ENCODE measurements at places on chromosomes 4 and X. TPM values are rescaled to one million over a fixed set of nuclear protein-coding genes. Genes with fewer than 3 reads are reported as not detected.

- peak; percentile 83 for DNase-seq
Measured at GRCh38 chr4:2261110-2261852, 628 bp downstream of the MXD4 start.

DNA sequence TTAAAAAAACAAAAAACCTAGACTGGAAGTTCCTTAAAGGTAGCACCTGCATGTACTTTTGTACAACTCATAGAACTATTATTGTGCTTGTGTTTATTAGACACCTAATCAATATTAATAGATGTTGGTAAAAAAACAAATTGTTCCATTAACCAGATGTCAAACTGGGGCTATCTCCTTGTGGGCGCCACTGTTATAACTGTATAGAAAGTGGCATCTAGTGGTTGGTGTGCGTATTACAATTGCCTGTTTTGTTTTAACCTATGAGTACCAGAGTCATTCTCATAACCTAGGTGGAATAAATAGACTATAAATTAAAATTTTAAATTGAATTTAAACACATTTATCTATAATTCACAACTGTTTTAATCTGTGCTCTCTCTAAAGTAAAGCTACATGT, 97.4 kb downstream of the COL4A5 start:
- DNase-seq: no peak

ANKRD50 gene
- total RNA-seq: 47.2 TPM

FAM47A gene
- total RNA-seq: not detected

DNA sequence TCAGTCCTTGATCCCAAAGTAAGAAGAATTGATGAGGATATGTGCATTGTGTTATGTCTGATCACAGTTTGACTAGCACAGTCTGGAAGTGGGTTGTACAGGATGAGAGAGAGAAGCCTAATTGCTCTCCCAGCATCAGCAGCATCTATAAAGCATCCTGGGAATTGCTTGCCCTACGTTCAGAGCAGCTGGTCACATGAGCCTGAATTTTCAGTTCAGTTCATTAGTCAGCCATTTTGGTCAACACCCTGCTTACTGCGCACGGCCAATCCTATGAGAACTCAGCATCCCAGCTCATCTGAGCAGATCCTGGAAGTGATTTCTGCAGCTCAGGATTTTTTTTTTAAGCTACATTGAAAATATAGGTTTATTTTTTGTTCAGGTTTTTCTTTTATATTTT, at the start of gene RUFY3:
TSS of gene RUFY3 (plus strand) at position 218 of the 400 bp plus-strand sequence. CDS start 610 bp downstream, outside the sequence.
- no peak for DNase-seq

GRCh38 chr4:80201252-80202151, 4.2 kb downstream of the PRDM8 start:
- no peak for DNase-seq

PLP1 gene
- 1.2 TPM for total RNA-seq

GRCh38 chr4:29653221-29653620, 1066.9 kb upstream of the PCDH7 start:
- no peak for DNase-seq

- no peak for DNase-seq
Measured at GRCh38 chr4:15488136-15488535, 18.5 kb downstream of the CC2D2A start.

DNA sequence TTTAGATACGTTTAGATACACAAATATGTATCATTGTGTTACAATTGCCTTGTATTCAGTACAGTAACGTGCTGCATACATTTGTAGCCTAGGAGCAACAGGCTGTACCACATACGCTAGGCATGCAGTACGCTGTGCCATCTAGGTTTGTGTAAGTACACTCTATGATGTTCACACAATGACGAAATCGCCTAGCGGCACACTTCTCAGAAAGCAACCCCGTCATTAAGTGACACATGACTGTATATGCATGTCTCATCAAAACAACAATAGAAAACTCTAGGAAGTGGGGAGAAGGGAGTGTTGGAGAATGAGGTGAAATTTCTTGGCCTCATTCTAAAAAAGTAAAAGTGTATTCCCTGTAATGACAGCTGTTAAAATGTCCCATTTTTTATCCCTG, 32.7 kb downstream of the CCDC149 start:
- no peak for DNase-seq

- no peak for DNase-seq
Measured at GRCh38 chr4:88938138-88938537, 118.8 kb downstream of the FAM13A start.

- no peak for DNase-seq
Measured at GRCh38 chr4:158945529-158946108, 157.3 kb upstream of the RAPGEF2 start.

GRCh38 chr4:86338989-86339388, 20.9 kb downstream of the MAPK10 start:
- DNase-seq: no peak

SPACA5 gene
- total RNA-seq: not detected

DNA sequence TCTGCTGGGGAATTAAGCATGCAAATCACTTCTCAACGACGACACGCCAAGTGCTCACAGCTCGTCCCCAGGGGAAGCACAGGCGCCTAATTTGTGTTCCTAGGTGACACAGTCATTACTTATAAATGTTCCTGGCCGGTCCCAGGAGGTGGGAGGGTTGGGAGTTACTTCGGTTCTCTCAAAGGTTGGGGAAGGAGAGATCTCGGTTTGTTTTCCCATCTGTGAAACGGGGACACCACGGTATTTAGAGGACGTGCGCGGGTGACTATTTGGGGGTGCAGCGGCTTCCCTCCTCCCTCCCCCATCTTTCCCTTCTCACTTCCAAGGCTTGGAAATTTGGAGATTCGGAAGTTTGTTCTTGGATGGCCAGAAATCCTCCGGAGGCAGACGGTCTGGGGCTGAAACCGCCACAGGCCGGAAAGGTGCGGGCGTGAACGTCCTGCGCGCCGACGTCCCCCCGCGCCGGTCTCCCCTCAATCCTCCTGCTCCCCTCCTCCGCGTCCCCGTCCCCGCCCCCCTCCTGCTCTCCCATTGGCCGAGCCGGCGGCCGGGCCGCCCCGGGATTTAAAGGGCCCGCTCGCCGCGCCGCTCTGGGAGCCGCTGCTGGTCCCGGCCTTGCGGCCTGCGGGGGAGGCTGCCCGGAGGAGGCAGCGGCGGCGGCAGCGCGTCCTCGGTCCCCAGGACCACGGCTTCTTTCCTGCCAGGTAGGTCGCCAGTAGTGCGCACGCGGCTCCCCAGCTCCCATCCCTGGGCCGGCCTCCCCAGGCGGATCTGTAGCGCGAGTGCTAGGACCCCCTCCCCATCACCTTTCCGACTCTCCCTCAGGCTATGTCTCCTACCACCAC, at the start of gene PORCN:
TSS of gene PORCN (plus strand) at position 593 of the 845 bp plus-strand sequence. CDS start 829 bp downstream, outside the sequence.
- no peak for DNase-seq

DNA sequence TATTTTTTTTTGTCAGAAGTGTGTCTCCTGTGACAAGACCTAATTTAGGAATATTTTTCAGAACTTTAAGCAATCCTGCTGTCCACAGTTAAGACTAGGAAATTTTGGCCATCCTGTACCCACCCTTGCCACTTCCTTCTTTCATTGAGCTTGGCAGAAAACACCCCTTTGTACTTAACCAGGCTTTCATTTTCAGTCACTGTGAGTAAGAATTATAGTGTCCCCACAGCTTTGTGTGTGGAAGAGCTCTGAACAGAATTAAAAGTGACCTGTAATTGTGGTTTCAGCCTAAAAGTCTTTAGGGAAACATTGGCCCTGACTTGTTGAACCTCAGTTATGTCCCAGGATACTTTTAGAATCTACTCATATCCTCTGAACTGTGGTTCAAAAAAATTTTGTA, 153.7 kb upstream of the BMP3 start:
- DNase-seq: no peak

DNA sequence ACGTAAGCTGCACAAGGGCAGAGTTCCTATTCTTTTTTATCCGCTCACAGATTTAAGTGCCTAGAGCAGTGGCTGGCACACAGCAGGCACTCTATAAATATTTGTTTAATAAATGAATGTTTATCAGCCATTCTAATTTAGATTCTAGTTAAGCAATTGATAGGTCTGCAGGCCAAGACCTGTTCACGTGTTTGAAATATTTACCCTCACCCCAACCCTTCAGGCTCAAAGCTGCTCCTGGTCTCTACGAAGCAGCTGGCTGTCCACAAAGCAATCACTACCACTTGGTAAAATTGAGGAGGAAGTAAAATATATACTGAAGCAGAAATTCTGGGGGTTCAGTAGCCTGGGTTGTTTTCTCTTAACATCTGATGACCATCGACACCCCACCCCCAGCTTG, 158.1 kb downstream of the MGST2 start:
- DNase-seq: no peak

DNA sequence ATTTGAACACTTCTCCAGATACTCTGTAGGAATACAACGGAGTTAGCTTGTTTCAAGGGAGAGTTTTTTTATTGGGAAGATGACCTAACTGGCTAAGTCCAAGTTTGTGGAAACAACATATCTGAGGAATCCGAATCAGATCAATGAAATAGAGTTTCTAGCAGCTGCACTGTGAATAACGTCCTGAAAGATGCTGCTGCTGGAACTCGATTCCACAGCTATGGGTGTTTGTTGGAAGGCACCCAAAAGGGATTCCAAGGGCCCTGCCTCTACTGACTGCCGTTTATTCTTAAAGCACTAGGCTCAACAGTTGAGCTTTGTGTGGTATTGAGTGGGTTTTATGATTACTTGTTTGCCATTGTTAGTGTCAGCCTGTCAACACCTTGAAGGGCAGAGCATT, 6.6 kb upstream of the GBA3 start:
- no peak for DNase-seq

- no peak for DNase-seq
Measured at GRCh38 chr4:23934915-23935314, 45.1 kb upstream of the PPARGC1A start.

USP17L24 gene
- total RNA-seq: not detected

FLNA gene
- total RNA-seq: 4,327 TPM

DNA sequence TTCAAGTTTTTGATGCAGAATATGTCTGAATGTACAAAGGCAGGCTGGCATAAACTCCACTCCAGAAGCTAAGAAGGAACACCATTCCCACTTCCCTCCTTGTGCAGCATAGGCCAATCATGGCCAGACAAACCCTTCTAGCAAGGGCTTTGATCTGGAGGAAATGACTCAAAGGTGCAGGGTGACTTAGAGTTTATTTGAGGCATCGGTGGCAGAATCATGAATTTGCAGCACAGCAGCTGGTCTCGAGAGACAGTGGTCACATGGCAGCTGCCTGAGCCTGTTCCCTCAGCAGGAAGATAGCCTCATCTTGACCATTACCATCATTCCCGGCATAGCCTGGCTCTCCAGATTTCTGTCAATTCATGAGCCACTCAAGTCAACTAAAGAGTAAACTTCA, 154.5 kb downstream of the ATP10D start:
- DNase-seq: no peak

GRCh38 chrX:147405764-147406163, 506.0 kb upstream of the FMR1 start:
- DNase-seq: peak; percentile 88

GRCh38 chrX:115898382-115899001, 272.1 kb upstream of the AGTR2 start:
- no peak for DNase-seq

DNA sequence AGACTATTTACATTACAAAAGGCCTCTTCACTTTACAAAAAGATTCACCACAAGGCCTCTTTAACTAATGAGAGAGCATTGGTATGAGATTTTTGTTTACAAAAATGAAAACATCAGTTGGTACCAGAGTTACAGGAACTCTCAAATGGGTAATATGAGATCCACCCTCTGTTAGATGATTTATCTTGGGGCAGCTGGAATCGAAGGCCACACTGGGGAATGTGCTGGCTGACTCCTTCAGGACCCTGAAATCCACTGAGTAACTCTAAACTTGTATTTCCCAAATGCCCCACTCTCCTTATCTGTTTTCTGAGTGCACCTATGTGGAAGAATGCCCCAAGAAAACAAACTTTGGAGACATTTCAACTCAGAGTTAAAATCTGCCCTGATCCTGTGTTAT, 232.9 kb upstream of the F9 start:
- DNase-seq: no peak

DNA sequence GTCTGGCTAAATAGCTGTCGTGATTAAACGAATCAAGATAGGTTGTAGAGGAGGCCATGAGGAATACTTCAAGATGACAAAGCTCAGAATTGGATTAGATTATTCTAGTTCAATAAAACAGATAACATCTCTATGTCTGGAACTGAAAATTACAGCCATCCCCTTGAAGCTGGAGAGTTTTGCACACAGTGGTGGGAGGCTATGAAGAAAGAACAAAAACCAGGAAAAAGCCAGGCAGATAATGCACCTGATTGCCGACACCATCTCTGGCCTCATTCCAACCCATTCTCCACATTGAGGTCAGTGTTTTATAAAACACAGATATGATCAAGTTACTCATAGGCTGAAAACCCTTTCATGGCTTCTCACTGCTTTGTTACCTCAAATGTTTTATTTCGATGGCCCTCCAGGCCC, 188.3 kb downstream of the RASL11B start:
- no peak for DNase-seq

DNA sequence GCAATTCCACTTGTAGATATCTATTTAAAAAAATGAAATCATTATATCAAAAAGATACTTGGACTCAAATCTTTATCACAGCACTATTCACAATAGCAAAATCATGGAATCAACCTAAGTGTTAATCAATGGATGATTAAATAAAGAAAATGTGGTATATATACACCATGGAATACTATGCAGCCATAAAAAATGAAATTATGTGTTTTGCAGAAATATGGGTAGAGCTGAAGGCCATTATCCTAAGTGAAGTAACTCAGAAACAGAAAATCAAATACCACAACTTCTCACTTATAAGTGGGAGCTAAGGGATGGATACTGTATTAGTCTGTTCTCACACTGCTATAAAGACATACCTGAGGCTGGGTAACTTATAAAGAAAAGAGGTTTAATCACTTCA, 14.3 kb upstream of the INTU start:
- no peak for DNase-seq

DNA sequence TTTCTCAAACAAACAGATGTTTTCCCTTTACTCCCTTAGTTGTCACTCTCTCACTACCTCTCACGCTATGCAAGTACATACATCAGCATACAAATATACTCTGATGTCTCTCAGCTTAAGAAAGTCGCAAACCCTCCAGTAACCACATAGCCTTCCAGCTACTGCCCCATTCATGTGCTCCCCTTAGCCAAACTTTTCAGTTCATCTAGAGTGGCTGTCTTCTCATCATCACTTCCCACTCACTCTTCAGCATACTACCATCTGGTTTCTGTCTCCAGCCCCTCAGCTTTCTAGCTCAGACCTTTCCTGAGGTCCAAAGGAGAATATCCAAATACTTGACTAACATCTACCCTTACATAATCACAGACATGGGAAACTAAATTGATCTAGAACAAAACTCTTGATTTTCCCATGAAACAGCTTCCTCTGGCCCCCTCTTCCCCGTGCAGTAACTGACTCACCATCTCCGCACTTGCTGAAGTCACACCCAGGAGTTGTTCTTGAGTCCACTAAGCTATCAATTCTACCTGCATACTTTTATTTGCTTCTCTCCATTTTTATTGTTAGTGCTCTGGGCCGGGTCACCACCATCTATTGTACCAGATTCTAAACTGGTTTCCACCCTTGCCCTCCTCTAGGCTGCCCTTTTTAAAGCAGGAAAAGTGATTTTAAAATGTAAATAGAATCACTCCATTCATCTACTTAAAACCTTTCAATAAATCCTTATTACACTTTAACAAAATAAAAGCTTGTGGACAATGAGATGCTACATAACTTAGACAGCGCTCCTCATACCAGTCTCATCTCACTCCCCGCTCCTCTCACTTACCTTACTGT, 57.2 kb downstream of the CASP6 start:
- no peak for DNase-seq

Data from chondrocyte (in vitro differentiated cells).